ENCODE measurements at places on chromosomes 3 and 15. TPM values are rescaled to one million over a fixed set of nuclear protein-coding genes. Genes with fewer than 3 reads are reported as not detected.

GRCh38 chr3:184734903-184735701, 23.2 kb upstream of the MAGEF1 start:
- DNase-seq: peak; percentile 36

Gene DNASE1L3
- 0.72 TPM for total RNA-seq

Gene TRIM71
- 2.7 TPM for total RNA-seq

Gene ASTE1
- 7.4 TPM for total RNA-seq

DNA sequence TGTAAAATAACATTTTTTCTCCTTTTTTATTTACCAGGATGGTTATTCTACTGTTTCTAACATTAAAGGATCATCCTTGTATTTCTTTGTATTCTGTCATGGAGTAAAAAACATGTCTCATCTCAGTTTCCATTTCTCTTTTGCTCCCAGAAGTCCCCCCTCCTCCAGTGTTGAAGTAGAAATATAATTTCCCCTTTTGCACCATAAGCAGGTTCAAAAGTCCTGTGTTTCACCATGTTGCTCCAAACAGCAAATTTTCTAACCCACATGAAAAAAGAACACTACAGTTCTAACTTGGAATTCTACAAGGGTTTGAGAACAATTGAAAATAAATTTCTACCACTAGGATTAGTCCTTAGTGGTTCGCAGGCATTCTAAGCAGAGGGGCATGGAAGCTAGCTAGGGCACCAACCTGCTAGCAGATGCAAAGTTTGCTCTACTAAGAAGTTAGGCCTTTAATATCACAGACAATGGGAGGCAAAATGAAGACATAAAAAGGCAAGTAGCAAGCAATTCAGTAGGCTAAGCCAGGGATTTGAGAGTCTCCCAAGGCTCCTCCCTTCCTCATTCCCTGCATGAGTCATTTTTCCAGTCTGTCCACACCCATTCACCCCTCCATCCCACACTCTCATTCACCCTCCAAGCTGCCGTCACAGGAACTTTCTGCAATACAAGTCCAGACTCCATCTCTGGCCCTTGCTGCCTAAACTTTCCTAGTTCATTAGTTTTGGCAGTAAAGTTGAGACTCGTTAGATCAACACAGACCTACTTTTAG, 2.3 kb upstream of the MBNL1 start:
- DNase-seq: no peak

Gene GOLGA8T
- total RNA-seq: 0.51 TPM

DNA sequence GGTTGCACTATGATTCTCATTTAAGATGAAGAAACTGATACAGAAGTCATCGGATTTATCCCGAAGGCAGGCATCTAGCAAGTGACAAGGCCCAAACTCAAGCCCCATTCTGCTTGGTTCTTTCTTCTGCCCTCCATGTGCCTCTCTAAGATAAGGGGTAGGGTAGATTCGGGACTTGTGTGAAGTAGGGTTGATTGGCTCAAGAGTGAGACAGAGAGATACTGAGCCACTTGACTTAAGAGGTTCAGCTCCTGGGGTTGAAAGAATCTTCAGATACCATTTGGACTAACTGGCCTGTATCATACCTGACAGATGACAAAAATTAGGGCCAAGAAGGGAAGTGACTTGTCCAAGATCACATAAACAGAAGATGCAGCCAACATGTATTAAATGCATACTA, 891 bp downstream of the RFT1 start:
- DNase-seq: no peak

- DNase-seq: peak; percentile 60
These were observed 49.7 kb upstream of the POMGNT2 start for GRCh38 chr3:43155464-43156121.

Gene RSRC1
- 35.0 TPM for total RNA-seq

Gene SLC38A3
- 2.5 TPM for total RNA-seq

DNA sequence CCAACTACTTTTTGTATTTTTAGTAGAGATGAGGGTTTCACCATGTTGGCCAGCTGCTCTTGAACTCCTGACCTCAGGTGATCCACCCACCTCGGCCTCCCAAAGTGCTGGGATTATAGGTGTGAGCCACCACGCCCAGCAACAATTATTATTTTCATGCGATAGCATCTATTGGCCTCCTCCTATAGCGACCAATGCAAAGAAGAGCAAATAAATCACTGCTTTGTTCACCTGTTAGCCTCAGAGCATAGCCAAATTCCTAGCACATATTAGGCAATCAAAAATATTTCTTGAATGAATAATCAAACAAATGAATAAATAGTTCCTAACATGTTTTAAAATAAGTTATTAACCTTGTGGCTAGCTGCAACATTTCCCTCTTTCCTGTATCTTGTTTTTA, 36.8 kb upstream of the TNFSF10 start:
- DNase-seq: no peak

DNA sequence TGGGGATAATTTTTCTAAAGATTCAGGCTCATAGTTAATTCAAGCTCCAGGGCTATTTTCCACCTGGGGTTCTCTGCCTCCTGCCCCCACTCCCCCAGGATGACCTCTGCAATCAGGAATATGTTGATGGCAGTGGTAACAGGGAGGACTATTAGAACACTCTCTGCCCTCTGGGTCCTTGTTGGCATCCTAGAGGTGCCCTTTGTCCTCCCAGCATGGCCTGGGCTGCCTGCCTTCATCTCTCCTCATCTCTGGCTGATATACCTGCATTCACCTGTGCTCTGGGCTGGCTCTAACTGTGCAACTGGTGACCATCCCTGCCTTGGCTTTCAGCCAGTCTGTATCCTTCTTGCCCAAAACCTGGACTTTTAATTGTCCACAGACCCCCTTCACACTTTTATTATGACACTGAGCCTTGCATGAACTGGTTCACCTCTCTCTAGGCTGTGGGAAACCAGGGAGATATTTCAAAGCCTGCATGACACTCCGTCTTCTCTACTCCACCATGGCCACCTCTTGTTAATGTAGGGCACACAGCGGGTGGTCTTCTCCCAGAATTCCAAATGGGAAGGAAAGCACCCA, 199.8 kb downstream of the THSD4 start:
- DNase-seq: no peak

DNA sequence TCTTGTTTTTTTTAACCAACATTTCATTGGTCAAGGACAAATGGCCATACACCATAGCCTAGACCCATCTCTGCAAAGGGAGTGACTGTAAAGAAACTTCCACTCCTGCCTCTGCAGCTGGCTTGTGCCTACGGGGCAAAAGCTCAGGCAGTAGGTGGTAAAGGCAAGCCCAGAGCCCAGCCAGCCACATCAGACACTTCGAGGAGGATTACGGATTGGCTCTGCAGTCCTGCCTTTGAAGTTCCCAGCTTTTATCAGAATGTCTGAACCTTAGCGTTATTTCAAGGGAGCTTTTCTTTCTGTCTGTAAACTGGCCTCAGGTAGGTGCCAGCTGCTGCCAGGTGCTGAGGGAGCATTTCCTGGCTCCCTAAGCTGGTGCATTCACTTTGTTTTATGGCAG, 15.6 kb downstream of the ZNF710 start:
- DNase-seq: no peak

Gene GATM
- 7.3 TPM for total RNA-seq

Gene ZDHHC3
- 74.5 TPM for total RNA-seq

Gene SERPINI1
- 6.1 TPM for total RNA-seq

DNA sequence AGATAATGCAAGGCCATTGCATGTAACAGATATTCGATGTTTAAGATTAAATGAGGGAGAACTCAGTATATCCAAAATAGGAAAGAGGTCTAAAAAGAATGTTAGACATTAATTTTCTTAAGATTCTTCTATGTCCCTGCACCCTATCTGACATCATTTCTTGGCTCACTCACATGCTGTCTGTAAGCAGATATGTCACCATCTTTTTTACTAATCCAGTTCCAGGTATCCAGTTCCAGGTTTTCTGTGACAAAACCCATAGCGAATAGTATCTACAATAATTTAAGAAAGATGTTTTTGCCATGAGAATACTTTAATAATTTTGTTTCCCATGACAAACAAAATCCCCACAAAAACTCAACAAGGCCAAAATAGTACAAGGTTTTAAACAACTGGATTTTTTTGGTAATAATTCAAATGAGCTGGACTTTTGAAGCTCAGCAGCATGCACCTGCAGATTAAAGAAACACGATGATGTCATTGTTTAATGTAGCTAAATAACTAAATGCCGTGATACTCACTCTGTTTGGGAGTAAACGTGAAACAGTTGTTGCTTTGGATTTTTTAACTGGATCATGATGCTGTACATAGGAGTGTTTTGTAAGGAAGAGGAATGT, 867.6 kb downstream of the EPHA3 start:
- no peak for DNase-seq

DNA sequence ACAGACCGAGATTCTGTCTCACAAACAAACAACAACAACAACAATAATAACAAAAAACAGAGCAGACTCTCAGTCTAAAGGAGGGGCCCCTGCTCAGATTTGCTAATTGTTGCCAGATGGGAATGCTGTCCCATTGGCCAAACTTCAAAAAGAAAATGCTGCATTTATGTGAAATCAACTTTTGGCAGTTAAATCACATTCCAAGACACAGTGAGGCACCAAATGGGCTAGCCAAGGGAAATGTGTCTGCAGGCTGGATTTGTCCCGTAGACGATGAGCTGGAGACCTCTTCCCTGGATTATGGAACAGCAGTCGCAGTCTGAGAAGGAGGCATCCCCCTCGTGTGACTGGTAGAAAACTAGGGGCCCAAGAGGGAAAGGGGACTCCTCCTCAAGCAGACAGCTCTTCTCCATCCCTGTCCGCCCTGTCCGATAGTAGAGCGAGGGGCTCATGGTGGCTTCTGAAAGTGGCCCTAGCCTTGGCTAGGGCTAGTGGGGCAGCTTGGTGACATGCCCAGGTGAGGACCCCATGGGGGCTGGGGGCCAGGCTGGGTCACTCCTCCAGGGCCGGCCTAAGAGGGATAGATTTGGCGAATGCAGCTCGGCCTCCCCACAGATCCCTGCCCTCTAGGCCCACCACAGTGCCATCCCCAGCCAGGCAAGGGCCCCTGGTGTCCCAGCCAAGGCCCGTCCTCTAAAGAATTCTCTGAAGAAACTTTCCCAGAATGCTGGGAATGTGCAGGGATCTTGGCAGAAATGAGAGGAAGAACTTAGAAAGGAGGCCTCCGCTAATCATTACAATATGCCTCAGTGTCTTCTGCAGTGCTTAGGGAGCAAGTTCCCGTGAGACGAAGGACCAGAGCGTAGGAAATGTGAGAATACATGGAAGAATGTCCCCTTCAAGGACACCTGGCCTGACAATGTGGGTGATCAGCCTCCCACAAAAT, 2.0 kb downstream of the SLC22A14 start:
- no peak for DNase-seq

- DNase-seq: no peak
These were observed 74.8 kb upstream of the BOC start for GRCh38 chr3:113136544-113136943.

Gene FANCD2OS
- not detected for total RNA-seq

DNA sequence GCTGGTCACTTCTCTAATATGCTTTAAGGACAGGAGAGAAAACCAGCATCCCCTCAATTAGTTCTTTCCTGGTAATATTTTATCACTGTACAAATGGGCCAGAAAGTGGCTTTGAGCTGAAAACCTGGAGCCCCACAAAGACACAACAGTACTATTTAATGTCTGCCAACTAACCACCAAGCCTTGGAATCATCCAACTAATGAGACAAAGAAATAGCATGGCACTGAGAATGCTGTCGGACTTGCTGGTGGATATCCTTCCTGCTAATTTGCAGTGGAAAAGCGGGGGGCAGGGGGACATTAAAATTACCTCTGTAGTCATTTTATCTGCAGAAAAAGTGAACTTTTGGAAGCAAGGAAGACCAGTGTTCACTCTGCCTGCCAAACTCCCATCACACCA, 288.5 kb downstream of the KBTBD8 start:
- DNase-seq: no peak

Gene PDZRN3
- 42.9 TPM for total RNA-seq

Gene FBN1
- total RNA-seq: 67.9 TPM

Gene ZWILCH
- 14.0 TPM for total RNA-seq

DNA sequence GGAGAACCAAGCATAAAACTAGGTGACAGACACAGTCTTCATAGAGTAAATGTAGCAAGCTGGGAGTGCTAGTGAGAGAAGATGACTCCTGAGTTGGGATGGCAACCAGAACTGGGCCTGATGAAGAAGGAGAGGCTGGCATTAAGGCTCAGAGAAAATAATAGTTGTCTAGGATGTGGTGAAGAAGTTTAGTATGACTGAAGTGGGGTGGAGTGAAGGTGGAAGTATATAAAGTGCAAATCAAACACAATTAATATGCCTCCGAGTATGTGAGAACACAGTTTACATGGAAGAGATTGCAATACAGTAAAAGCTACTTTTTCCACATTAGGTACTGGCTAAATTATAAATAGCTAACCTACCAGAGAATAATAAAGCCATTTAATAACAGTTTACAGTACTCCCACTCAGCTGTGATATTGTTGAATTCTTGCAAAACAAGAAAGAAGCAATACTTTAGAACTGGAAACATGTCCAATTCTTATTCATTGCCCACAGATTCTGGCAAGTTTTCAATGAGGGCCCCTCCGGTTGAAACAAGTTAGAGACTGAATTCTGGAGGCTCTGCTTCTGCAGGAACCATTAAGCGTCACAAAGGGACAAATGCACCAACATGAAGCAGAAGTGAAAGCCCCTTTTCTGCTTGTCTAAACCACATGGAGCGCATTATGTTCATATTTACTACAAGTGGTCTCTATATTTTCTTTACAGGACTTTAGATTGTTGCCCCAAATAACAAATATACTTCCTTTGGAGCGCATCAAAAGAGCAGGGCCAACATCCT, 243.7 kb downstream of the SLC9A9 start:
- DNase-seq: no peak

DNA sequence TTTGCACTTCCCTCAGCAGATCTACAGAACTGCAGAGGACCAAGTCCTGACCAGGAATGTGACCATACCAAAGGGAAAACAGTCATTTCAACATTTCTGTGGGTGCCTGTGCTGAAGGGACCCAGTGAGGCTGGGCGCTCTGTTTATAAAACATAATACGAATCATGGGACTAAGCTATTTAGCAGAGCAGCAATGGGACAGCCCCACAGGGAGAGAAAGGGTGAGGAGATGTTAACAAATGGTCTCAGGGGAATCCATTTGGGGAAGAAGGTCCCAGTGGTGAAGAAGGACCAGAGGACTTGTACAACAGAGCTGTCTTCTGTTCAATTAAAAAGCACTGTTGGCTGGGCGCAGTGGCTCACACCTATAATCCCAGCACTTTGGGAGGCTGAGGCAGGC, 1025.4 kb downstream of the FHIT start:
- DNase-seq: no peak

DNA sequence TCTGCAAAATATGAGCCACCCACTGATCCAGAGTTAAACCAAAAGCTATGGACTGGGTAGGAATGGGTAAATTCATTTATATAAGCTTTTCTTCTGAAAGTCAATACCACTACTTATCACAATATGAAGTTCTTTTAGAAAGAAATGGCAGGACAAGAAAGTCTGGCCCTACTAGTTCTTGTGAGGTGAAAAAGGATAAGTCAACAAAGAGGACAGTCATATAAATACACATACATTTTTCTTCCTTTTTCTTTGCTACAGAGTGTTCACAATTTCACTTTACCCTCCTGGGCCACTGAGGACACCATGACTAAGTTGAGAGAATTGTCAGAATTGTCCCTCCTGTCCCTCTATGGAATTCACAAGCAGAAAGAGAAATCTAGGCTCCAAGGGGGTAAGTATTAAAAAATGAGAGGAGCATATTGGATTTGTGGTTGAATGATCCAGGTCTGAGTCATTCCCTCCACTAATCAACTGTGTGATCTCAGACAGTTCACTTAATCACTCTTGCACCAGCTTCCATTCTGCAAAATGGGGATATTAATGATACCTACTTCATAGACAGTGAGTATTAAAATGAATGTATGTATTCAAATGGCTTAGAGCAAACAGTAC, 27.6 kb downstream of the ACP3 start:
- DNase-seq: no peak

GRCh38 chr15:73682600-73683090, 1.5 kb upstream of the CD276 start:
- DNase-seq: no peak
